HS-5 (cell line): ENCODE measurements at places on chromosomes 4 and X.
A peak's percentile ranks its signal among the peaks of the same experiment; 100 is the strongest.

DNA sequence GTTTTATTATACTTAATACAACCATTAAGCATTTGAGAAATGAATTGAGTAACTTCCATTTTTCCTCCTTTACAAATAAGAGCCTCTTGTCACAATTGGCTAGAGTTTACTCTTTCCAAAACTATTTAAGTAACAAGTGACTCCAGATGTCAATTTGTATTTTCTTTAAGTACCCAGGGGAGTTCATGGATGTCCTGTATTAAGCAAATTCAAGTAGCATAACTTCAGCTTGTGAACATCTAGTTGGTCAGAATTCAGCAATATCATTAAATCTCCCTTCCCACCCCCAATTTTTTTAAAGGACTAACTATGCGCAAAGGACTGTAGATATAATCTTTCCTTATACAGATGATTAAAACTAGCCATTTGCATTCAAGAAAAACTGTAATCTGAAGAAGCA, 1.4 kb upstream of the ADGRL3 start:
- DNase-seq: no peak

GRCh38 chrX:153439977-153440376, 5.9 kb downstream of the TREX2 start:
- DNase-seq: no peak

DNA sequence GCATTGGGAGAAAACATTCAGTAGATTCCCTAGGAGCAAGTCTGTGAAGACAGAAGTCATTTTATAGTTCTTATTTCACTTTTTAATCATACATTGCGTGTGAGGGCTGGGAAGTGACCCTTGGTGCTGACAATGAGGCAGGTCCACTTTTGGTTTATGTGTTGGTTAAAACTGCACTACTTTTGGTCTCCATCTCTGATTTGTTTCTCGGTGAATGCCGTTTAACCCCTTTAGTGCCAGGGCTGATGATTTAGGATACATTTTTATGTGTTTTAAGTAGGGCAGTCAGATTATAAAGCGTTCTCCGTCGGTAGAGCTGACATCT, 110.4 kb downstream of the AFF1 start:
- DNase-seq: no peak

- DNase-seq: no peak
These were observed 833.9 kb upstream of the PRKX start for GRCh38 chrX:4547213-4547836.

- no peak for DNase-seq
These were observed 17.6 kb upstream of the SOD3 start for GRCh38 chr4:24777536-24778463.

GRCh38 chr4:179755322-179755721, 2313.1 kb upstream of the AGA start:
- no peak for DNase-seq

DNA sequence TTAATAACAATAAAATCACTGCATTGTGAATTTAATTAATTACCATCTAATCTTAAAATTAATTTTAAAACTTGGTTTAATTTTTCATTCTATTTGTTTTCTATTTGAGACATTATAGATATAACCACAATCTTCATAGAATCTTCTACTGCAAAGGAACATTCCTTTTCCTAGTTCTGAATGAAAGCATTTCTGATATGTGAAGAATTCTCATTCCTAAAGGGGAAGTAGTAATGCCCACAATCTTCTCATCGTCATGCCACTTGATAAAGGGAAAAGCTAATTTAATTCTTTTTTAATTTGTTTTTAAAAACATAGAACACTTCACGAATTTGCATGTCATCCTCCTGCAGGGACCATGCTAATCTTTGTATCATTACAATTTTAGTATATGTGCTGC, 23.7 kb downstream of the MGARP start:
- no peak for DNase-seq

DNA sequence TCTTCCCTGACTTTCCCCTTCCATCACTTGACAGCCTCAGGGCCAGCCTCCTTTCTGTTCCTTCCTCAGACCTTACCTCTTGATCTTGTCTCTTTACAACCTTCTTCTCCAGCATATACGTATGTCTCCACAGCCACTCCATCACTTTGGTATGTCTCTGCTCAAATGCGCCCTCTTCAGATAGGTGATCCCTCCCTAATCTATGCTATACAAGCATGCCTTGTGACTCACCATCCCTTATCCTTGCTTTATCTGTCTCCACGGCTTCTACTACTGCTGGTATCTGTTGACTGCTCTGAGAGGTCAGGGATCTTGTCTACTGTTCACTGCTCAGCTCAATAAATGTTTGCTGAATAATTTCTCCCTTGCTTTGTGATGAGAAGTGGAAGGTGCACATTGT, 9.0 kb downstream of the ARAP2 start:
- DNase-seq: peak; percentile 11

DNA sequence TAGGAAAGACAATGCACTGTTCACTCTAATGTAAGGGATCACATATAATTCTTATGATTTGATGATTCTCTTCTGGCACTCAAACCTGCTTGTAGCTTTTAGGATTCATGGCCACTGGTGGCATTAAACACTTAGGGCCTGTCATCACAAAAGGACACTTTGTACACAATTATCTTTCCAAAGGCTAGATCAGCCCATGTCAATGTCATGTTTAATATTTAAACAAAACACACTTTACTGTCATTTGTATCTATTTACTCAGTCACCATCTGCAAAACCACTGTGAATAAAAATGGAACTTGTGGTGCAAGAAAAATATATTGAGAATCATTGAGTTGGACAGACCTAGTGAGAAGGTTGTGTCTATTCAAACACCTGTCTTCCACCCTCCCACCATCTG, 83.6 kb upstream of the TTC29 start:
- no peak for DNase-seq

- no peak for DNase-seq
These were observed 33.1 kb upstream of the EDNRA start for GRCh38 chr4:147447786-147448185.

DNA sequence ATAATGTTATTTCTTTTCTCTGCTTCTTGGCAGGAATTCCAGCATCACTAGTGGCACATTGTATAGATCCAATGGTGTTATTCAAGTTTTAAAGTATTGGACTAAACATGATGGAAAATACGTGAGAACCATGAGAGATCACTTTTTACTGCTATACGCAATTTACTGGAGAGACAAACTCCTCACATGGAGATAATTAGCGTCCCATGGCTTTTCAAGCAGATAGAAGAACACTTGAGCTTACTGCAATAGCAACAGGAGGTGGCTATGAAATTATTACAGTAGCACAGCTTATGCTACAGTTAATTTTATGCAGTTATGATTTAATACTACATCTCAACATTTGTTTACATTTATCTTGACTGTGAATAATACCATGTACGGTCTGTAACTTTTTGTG, 11.9 kb upstream of the TMEM185A start:
- DNase-seq: no peak

DNA sequence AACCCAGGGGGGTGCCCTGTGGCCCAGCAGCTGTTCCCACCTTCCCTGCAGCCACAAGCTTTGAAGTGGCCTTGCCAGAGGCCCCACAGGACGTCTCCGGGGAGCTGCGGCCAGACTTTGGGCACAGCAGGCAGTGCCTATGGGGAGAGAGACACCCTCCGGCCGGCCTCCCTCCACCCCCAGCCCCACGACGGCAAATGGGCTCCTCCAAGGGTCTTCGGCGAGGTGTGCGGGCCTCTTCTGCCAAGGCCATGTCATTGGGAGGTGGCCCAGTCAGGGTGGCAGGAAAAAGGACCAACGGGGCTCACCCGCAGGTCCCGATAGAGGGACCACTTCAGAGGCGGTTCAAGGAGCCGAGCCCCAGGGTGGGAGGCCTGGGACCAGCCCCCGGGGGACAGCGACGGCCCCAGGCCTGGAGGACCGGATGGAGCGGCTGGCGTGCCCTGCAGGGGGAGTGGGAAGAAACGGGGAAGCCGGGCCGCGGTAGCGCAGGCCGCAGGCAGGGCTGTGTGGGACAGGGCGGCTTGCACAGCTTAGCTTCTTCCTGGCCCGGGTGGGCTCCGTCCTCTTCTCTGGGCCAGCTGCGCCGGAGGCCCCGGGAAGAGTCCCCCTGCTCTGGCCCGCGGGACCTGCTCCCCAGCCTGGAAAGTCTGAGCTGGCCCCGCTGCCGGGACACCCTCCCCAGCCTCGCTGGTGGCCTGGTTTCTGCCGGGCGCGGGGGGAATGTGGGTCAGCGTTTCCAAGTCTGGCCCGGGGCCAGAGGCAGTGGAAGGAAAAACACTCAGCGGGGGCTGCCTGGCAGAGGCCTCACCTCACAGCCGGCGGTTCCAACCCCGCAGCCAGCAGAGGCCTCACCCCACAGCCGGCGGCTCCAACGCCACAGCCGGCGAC, 21.9 kb upstream of the SPON2 start:
- DNase-seq: no peak

- no peak for DNase-seq
These were observed 38.3 kb upstream of the SPINK2 start for GRCh38 chr4:56859841-56860240.

DNA sequence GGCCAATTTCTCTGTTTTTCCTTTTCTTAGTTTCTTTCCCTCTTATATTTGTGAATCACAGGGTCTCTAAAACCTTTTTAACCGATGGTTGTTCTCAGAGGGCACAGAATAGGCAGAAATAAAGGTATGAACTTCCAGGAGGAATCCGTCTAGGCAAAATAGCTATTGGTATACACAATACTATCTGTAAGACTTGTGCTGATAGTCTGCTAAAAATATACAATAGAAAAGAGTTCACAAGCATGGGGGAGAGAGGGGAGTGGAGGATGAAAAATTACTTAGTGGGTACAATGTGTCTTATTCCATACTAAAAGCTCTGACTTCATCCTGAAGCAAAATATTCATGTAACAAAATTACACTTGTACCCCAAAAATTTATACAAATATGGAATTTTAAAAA, 30.2 kb downstream of the ANTXR2 start:
- DNase-seq: no peak

DNA sequence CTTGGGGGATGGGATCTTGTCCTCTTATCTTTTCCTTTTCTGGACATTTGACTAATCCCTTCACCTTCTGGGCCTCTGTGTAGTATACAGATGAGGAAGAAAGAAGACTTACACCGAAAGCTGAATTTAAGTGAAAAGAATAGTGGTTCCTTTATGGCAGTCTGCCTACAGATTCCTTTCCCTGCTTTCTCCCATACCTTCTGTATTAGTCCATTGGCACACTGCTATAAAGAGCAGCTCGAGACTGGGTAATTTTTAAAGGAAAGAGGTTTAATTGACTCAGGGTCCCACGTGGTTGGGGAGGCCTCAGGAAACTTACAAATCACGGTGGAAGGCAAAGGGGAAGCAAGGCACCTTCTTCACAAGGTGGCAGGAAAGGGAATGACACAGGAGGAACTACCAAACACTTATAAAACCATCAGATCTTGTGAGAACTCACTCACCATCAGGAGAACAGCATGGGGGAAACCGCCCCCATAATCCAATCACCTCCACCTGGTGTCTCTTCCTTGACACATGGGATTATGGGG, 34.0 kb upstream of the CD38 start:
- no peak for DNase-seq

GRCh38 chr4:174365018-174365587, 81.4 kb downstream of the CEP44 start:
- DNase-seq: peak; percentile 25

DNA sequence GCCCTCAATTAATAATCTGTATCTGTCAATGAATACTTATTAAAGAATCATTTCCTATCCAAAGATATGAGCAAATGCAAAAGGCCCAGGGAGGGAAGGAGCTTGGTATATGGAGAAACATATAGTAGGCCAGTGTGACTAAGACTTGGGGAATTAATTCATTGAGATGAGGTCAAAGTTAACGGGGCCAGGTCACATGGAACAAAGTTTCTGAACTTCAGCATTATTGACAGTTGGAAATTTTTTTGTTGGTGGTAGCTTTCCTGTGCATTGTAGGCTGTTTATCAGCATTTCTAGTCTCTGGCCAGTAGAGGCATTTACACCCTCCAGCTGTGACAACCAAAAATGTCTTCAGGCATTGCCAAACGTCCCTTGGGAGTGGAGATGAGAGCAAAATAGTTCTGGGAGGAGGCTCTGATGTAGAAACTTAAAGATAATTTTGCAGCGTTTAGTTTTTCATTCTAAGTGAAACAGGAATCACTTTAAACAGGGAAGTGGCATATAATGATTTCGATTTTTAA, 202.0 kb downstream of the SLC4A4 start:
- DNase-seq: no peak

DNA sequence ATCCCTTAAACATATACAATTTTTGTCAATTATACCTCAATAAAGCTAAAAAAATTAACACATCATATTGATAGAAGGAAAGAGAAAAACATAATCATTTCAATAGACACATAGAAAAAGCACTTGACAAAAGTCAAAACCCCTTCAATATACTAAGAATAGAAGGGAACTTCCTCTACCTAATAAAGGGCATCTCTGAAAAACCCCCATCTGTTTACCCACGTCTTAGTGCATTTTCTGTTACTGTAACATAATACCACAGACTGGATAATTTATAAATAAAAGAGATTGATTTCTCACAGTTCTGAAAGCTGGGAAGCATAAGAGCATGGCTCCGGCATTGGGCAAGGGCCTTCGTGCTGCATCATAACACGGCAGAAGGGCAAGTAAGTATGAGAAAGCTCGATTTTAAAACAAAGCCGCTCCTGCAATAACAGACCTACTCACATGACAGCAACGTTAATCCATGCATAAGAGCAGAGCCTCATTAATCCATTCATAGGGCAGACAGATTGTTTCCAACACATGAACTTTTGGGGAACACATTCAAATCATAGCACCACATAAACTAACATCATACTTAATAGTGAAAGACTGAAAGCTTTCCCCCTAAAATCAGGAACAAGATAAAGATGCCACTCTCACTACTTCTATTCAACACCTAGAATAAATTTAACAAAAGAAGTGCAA, 15.7 kb downstream of the STEEP1 start:
- no peak for DNase-seq

GRCh38 chr4:25509646-25510045, 132.6 kb downstream of the ANAPC4 start:
- no peak for DNase-seq

- peak; percentile 23 for DNase-seq
These were observed 3.7 kb downstream of the STATH start for GRCh38 chr4:69999420-69999819.

DNA sequence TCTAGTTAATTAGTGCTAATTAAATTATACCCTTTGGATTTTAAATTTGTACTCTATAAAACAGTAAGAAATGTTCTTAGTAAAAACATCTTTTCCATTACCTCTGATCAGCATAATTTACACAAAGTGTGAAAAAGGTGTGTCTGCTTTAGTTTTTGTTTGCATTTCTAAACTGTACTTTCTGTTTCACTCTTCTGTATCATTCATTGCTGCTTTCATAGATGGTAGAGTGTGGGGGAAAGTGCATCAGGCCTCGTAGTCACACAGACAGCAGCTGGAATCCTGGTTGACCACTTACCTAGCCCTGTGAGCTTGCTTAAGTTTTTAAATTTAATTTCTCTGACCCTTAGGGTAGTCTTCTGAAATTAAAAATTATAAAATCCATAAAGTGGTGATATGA, 275.4 kb upstream of the PITX2 start:
- DNase-seq: no peak

- DNase-seq: no peak
These were observed 79.4 kb downstream of the RPS6KA6 start for GRCh38 chrX:84108584-84108983.

GRCh38 chrX:95893636-95894035, 791.0 kb upstream of the DIAPH2 start:
- DNase-seq: no peak

GRCh38 chr4:158850371-158850770, 81.5 kb downstream of the FNIP2 start:
- DNase-seq: no peak

- no peak for DNase-seq
These were observed 348.5 kb upstream of the FTHL17 start for GRCh38 chrX:31420302-31420701.

- DNase-seq: peak; percentile 4
These were observed 864.3 kb upstream of the AGA start for GRCh38 chr4:178306565-178306964.

GRCh38 chrX:9048801-9049200, 14.9 kb upstream of the FAM9B start:
- DNase-seq: no peak
